ENCODE measurements at places on chromosomes 11 and 22.

DNA sequence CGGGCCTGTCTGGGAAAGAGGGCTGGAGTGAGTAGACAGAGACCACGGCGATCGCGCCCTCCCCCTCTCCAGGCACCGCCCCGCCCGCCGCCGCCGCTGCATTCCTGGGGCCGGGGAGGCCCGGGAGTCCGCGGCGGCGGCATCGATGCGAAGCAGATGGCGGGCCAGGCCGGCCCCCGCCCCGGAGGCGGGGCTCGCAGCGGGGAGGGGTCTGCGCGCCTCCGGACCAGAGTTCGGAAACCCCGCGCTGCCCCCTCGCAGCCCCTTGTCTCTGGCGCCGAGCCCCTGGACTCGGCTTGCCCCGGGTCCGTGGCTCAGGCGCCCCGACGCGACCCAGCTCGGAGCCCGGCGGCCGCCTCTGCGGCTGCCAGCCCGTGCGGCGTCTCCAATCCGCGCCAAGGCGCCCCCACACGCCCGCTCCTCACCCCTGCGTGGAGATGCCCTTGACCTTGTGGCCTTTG is 1.3 kb downstream of the SCARF2 start:
- no peak for DNase-seq

DNA sequence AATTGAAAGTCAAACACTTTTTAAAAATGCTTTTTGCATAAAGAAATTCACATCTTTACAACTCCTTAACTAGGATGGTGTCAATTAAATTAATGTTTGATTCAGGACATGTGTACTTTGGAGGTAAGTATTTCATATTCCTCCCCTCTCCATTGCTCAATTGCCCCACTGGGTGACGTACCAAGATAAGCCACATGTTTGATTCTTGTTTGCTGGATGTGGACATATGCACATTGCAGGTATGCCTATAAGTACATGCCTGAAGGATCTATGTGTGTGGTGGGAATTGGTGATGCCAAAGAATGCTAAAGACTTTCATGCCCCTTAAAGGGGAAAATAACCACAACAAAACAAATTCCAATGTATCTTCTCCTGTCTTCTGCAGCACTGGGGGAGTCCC is 5.8 kb downstream of the CD44 start:
- DNase-seq = no peak

DNA sequence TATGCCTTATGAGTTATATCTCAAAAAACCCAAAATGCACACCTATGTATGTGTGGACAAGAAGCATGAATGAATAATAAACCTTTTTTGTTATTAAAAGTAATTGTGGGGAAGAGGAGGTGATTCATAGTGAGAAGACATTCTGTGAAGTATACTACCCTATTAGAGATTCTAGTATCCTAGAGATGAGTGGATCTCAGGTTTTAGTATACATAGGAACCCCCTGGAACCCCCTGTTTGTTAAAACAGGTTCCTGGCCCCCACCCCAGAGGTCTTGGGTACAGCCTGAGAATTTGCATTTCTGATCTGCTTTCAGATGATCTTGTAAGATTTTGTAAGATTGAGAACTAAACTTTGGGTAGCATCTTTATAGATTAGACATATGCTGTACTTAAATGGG is 17.5 kb downstream of the NUCB2 start:
- no peak for DNase-seq

GRCh38 chr22:31465307-31465706 is 24.3 kb downstream of the EIF4ENIF1 start:
- no peak for DNase-seq

- no peak for DNase-seq
These were observed 35.3 kb downstream of the LIF start for GRCh38 chr22:30211124-30211820.

- no peak for DNase-seq
These were observed 160.2 kb downstream of the FAT3 start for GRCh38 chr11:92384802-92385201.

GRCh38 chr11:92838759-92839310 is 130.6 kb upstream of the MTNR1B start:
- peak; percentile 19 for DNase-seq

DNA sequence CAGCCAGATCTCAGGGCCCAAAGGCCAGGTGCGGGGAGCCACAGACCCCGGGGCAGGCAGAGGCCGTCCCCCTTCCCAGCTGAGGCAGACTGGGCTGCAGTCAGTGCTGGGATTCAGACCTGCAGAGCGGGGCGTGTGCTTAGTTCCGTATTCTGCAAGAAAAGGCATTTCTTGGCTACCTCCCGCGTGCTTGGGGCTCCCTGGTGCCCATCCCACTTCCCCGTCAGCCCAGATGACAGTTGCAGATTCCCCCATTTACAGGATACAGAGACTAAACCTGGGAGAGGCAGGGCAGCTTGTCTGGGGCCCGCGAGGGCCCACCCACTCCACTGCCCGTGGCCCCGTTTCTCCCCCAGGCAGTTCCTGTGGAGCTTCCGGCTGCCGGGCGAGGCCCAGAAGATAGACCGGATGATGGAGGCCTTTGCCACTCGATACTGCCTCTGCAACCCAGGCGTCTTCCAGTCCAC is 18.3 kb downstream of the CYTH4 start:
- DNase-seq = no peak

DNA sequence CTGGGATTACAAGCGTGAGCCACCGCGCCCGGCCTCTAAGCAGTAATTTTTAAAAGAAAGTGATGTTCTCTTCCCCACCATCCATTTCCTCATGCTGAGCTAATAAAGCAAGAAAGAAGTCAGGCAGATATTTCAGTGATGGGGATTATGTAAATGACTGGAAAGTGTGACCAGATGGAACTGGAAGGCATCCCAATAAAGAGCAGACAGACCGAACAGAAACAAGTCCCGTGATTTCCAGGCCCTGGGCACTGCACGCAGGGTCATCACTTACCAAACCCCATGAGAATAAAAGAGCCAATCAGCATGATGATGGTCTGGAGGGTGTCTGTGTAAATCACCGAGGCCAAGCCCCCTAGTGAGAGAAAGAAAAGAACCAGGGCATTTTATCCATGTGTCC is 18.2 kb downstream of the SLC5A4 start:
- no peak for DNase-seq

DNA sequence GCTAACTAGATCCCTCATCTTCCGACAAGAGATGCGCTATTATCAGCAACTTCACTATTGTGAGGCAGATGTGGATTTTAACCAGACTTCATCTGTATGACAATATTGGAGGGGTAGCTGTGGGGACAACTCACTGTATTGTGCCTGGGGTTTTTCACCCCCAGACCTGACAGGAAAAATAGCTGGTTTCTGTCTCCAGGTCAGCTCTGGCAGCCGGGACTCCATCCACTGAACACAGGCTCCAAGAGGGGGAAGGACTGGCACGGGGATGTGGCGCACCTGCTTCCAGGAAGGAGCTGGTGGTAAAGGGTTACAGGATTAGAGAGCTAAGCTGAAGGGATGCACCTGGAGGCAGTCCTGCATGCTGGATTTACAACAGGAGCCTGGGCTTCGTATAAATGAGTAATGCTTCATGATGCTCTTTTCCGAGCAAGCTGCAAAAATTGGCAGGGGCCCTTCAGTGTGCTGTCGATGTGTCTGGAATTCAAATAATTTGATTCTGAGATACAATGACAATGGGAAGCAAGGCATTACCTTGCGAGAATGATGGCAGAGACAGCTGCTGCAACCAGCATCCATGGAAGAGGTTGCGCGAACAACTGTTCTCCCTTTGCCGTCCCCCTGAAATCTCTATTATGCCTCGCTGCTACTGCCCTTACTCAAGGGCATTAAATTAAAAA is 49.5 kb downstream of the LMO2 start:
- no peak for DNase-seq

GRCh38 chr22:20207277-20208025 is 56.6 kb upstream of the CCDC188 start:
- DNase-seq = no peak

- DNase-seq = no peak
These were observed 10.9 kb downstream of the SMCO4 start for GRCh38 chr11:93532281-93532789.

DNA sequence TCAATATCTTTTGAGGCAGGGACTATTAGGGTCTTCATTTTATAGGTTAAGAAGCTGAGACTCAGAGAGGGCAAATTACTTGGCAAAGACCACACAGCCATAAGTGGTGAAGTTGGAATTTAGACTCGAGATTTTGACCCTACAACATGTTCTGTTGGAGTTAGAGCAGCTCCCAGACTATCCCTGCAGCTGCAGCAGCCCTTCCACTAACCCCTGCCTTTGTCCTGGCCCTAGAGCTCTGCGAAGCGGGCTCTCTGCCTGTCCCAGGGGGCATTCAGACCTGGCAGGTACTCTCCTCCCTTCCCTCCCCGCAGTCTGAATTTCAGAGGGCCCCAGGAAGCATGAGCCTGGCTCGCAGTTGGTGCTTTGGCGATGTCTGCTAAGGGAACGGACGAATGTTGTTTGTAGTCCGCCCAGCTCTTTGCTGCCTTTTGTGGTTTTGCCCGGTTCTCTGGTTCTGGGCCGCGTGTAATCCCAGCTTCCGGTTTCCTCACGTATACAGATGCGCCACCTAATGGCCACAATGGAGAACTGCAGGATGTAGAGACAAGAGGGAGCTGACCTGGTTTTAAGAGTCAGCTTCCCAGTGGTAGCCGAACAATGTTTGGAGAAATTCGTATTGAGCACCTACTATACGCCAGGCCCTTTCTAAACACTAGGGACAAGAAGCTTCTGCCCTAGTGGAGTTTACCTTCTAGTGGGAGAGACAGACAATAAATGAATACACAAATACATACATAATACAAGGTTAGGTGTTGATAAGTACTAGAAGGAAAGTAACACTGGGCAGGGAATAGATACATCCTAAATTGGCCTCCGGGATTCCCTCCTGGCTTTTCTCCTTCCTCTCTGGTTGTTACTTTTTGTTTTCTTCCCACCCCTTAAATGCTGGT is 125.2 kb downstream of the ST3GAL4 start:
- DNase-seq = peak; percentile 89

- DNase-seq = no peak
These were observed 22.0 kb upstream of the IRAG1 start for GRCh38 chr11:10715571-10715970.

DNA sequence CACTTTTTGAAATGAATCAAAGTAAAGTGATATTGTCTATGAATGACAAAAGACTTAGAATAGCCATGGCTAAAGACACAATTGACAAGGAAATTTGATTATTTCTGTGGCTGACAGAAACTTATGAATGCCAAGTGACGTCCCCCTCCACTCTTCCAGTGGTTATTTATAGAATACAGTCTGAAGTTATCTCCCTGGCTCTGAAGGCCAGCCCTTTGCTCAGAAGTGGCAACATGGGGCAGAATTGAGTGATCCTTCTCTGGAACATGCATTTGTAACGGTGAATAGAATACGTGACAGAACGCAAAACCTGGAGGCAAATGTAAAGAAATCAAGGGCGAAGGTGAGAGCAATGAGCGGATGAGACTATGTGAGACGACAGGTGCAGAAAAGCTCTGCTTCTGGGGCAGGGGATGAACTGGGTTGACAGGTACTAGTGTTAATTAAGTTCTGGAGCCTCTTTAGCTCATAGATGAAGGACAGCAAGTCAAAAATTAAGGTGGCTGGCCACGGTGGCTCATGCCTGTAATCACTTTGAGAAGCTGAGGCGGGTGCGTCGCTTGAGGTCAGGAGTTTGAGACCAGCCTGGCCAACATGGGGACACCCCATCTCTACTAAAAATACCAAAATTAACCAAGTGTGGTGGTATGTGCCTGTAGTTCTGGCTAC is 585.7 kb upstream of the B3GAT1 start:
- no peak for DNase-seq
